ENCODE measurements at places on chromosomes 5 and 9.

DNA sequence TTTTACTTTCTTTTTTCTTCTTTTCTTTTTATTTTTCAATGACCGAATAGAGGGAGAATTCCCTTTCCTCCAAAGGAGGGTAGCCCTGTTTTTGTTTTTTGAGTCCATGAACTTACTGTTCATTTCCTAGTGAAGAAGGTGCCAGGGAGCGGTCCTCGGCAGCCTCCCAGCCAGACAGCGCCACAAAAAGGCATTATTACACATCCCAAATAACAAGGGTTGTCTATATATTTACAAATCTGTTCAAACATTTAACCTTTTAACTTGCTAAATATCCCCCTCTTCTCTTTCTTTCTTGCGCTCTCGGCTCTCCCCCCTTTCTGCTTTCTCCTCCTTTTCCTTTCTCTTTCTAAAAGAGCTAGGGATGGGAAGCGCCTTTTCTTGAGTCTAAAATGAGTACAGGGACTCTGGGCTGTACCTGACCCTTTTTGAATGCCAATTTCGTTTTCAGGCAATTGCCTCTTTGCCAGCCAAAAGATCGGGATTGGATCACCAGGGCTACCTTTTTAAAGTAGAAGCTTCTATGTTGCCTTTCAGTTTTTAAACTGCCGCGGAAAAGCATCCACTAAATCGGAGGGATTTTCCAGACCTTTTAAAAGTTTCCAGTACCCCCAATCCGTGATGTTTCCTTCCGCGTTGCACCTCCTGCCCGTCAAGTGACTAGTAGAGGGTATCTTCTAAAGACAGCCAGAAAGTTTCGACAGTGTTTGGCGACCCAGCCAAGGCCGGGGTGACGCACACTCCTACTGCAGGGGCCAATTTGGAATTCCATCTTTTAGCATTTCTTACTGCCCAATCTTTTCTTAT, 125.6 kb downstream of the TMEM161B start:
- DNase-seq, result no peak

- no peak for DNase-seq
These were observed 65.8 kb downstream of the ZNF354C start for GRCh38 chr5:179125789-179126505.

- no peak for DNase-seq
These were observed 255.1 kb downstream of the MCTP1 start for GRCh38 chr5:95029569-95030366.

- DNase-seq, result no peak
These were observed 502.7 kb downstream of the NR2F1-AS1 start for GRCh38 chr5:93078082-93079038.

- DNase-seq, result no peak
These were observed 25.4 kb downstream of the SREK1 start for GRCh38 chr5:66169534-66169933.

DNA sequence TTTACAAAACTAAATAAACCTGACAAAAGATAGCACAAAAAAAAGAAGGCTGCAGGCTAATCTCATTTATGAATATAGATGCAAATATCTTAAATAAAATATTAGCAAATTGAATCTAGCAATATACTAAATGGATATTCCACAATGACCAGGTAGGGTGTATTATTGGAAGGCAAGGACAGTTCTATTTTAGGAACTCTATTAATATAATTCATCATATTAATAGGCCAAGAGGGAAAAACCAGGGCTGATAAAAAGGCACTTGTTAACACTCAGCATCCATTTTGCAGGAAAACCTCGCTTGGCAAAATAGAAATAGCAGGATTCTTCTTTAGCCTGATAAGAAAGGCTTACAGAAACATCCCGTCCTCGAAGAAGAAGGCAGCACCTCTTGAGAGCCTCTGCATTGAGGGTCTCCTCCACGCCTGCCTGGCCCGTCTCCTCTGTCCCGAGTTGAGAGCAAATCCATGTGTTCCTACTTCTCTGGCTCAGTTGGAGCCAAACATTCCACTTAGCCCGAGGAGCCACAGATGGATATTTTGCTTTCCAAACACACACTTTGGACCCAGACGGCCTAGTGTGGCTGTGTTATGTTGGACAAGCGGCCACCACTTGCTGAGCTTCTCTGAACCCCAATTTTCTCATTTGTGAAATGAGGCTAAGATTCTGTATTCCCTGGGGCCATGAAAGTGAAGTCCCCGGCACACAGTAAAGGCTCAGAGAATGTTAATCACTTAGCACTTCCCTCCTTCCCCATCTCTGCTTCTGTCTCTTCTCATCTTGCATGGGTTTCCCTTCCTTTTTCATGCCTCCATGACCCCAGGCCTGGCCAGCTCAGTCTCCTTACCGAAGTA, 181.8 kb upstream of the MVB12B start:
- DNase-seq, result no peak

GRCh38 chr5:310941-311434, 10.5 kb upstream of the AHRR start:
- no peak for DNase-seq

DNA sequence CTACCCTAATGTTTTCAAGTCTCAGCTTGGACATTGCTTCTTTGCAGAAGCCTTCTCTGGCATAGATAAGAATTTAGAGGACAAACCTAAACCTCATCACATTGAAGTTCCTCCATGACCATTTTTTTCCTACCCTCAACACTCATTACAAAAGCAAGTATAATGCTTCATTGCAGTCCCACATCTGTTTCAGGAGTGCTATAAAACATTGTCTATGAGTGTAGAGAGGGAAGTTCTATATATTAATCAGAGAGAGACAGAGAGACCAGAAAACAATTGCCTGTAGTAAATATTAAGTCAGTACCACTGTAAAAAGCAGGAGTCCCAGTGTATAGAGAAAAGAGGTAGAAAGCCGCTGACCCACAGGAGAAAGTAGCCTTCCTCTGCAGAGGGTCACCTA, 149.7 kb downstream of the PRELID2 start:
- no peak for DNase-seq

DNA sequence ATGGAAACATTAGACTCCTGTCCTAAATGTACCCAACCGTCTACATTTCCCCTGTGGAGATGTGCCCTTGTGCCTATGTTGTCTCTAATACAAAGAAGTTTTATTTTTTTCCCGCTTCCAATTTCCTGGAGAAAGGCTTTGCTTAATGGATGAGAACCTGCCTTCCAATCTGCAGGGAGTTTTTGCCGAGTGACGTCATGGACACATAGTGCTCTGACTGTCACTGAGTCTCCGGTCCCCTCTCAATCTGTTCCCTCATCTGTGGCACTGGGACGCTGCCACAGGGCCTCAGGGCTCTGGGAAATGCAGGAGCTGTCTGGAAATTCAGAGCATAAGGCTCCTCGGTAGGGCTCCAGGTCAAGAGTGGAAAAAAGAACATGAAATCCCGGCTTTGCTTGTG, 144.8 kb downstream of the PDZD2 start:
- DNase-seq, result no peak

DNA sequence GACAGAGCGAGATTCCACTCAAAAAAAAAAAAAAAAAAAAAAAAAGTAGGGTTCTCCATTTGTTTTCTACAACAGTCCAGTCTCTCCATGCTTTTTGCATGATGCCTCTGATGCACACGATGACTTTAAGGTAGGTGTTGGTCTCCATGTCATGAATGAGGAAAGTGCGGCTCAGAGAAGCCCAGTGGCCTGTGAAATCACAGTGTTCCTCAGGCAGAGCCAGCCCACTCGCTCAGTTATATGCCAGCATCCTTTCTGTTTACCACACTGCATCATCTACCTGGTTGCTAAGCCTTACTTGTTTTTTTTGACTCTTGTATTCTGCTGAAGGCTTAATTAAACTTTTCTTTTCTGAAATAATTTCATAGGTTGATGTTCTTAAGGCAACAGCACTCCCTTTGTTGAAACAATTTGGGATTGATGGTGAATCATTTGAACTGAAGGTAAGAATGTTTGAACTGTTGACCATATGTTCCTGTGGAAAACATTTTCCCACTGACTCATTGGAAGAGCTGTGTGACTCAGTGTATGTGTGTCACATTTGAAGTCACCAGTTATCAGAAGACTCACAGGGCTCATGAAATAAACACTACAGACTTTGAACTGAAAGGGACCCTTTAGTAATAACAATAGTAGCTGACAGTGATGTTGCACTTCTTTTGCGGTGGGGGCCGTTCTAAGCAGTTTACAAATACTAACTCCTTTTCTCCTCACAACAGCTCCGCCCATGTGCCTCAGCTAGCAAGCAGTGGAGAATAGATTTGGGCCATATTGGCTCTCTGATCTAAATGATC, 40.2 kb downstream of the RCL1 start:
- peak; percentile 37 for DNase-seq

DNA sequence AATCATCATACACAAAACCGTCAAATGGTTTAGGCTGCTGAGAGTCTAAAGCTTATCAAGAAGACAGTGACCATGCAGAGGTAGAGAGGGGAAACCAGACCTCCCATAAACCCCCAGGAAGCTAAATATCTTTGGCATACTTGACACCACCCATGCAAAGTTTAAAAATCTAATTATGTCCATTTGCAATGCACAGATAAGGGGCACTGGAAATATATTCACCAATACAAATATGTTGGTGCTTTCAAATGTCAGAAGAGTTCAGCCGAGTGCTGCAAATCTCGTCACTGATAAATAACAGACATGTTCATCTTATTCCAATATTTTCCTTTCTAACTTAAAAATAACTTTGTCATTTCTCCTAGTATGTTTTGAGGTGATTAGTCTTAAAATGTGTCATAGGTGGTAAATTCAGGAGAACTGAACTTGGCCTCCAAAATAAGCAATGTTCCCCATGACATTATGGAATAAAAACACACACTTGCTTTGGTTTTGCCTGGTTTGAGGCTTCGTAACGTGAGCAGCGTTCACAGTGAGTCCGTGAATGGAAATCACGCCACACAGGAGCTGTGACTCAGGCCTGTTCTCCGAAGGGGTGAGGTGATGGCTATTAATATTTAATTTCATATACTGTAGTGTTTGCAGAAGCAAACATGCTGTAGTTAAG, 182.2 kb downstream of the AOPEP start:
- DNase-seq, result no peak

- DNase-seq, result peak; percentile 50
These were observed 128.9 kb downstream of the BARX1 start for GRCh38 chr9:93826209-93826608.

GRCh38 chr9:28758341-28758740, 1185.1 kb upstream of the C9orf72 start:
- no peak for DNase-seq

GRCh38 chr5:76292620-76293322, 110.3 kb upstream of the IQGAP2 start:
- no peak for DNase-seq

GRCh38 chr5:39255406-39255805, 36.0 kb upstream of the FYB1 start:
- DNase-seq, result no peak

- DNase-seq, result no peak
These were observed 1.7 kb downstream of the ITGA1 start for GRCh38 chr5:52789378-52789777.

DNA sequence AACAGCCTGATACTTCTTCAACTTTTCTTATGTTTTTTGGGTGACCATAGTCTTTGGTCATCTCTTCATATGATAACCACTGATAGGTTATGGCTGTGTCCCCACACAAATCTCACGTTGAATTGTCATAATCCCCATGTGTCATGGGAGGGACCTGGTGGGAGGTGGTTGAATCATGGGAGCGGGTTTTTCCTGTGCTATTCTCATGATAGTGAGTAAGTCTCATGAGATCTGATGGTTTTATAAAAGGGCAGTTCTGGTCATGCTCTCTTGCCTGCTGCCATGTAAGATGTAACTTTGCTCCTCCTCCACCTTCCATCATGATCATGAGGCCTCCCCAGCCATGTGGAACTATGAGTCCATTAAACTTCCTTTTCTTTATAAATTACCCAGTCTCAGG, 8.7 kb downstream of the RHOBTB3 start:
- DNase-seq, result no peak

- DNase-seq, result no peak
These were observed 310.7 kb downstream of the HCN1 start for GRCh38 chr5:45385321-45386058.

DNA sequence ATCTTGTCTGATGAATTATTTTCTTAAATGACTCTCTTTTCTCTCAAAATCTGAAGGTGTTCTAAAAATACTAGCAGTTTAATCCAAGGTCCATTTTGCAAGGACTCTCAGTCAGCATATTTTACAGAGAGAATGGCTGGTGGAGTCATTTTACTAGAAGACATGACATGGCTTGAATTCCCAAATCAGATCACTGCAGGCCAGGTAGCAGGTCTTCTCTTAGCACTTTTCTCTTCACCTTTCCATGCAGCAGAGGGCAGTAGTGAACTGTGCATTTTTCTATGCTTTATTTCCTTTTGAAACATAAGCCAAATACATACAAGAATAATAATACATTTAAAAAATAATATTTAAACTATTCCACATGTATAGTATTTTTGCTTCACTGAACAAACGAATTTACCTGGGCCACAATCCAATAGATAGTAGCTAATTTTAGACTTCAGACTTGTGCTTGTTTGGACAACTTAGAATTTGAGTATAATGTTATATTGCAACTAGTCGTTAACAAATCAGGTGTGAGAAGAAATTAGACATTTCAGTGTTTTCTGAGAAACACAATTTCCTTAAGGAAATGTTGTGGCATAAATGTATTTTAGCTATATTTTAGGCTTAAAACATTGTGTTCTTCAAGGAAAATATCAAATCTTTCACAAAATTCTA, 289.4 kb upstream of the DAB2 start:
- peak; percentile 30 for DNase-seq

GRCh38 chr9:26650325-26650724, 242.3 kb downstream of the CAAP1 start:
- DNase-seq, result no peak

- no peak for DNase-seq
These were observed at the start of gene SLC27A6 for GRCh38 chr5:128965011-128965637. SLC27A6 (plus strand) TSS chr5:128965488; CDS start chr5:128966138, 650 bp downstream.

DNA sequence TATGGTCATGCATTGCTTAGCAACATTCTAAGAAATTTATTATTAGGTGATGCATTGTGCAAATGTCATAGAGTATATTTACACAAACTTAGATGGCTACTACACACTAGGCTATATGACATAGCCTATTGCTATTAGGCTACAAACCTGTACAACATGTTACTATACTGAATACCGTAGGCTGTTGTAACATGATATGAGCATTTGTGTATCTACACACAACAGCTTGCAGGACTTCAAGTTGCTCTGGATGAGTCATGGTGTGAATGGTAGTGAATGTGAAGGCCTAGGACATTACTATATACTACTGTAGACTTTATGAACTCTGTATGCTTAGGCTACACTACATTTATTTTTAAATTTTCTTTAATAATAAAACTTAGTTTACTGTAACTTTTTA, 107.2 kb upstream of the MAMDC2 start:
- no peak for DNase-seq

DNA sequence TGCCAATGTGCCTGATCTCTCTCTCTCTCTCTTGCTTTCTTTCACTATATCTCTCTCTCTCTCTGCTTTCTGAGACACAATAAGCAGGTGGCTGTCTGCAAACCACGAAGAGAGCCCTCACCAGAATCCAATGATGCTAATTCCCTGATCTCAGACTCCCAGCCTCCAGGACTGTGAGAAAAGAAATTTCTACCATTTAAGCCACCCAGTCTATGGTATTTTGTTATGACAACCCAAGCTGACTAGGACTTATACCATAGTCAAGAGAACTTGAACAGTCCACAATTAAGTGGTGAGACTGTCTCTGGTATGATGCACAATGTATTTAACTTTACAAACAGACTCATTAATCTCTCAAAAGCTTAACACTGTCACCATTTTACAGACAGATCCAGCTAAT, 67.0 kb downstream of the NFIB start:
- no peak for DNase-seq

GRCh38 chr9:99259231-99259918, 37.3 kb downstream of the SEC61B start:
- DNase-seq, result peak; percentile 22

- DNase-seq, result no peak
These were observed 60.3 kb downstream of the MAPKAP1 start for GRCh38 chr9:125646621-125647100.

GRCh38 chr5:6435356-6435755, 13.3 kb upstream of the UBE2QL1 start:
- no peak for DNase-seq
